Activated CD4-positive, alpha-beta T cell treated with anti-CD3 and anti-CD28 coated beads for 4 hours (primary cell): ENCODE measurements at places on chromosomes 4 and X.

GRCh38 chrX:142831961-142832530 is 193.7 kb upstream of the SPANXN4 start:
- no peak for DNase-seq

- no peak for DNase-seq
Observed at GRCh38 chrX:109281483-109282275, 200.2 kb downstream of the GUCY2F start.

- no peak for DNase-seq
Observed at GRCh38 chr4:155624478-155624877, 42.2 kb upstream of the GUCY1A1 start.

- DNase-seq, result no peak
Observed at GRCh38 chrX:133646719-133647116, 231.4 kb upstream of the GPC4 start.

GRCh38 chr4:20666012-20666860 is 34.0 kb upstream of the PACRGL start:
- DNase-seq, result no peak

DNA sequence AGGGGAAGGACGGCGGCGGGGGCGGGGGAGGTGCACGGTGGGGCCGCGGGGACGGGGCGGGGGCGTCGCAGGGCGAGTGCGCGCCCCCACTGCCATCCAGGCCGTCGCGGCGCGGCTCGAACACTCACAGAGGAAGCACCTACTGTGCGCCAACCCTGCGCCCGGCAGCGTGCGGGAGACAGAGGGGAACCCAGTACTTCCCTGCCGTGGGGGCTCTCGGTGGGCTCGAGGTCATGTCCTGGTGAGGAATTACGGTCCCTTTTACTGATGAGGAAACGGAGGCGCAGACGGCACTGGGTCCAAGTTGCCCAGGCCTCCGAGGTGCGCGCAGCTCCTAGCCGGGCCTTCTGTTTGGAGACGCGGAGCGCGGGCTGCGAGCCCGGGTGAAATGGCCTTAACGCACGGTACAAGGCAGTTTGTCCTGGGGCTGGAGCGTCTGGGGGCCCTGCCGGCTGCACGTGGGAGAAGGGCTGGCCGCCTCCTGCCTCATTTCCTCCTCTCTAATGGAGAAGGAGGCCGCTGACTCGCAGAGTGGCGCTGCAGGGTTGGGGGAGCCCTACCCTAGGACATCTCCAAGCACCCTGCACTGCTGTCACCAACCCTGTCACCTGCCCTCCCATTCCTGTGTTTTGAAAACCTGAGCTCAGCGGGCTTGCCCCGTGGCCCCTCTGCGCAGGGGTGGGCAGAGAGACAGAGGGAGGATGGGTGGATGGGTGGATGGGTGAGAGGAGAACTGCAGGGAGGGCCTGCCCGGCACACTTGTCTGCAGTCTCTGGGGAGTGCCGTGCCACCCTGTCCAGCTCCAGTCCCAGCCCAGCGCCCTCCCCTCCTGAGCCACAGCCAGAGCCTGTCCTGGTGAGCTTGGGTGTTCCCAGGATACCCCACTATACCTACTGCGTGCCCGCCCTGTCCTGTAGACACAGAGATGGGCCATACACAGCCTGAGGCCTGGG is 106.0 kb downstream of the ADRA2C start:
- no peak for DNase-seq

DNA sequence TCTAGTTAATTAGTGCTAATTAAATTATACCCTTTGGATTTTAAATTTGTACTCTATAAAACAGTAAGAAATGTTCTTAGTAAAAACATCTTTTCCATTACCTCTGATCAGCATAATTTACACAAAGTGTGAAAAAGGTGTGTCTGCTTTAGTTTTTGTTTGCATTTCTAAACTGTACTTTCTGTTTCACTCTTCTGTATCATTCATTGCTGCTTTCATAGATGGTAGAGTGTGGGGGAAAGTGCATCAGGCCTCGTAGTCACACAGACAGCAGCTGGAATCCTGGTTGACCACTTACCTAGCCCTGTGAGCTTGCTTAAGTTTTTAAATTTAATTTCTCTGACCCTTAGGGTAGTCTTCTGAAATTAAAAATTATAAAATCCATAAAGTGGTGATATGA is 275.4 kb upstream of the PITX2 start:
- no peak for DNase-seq

DNA sequence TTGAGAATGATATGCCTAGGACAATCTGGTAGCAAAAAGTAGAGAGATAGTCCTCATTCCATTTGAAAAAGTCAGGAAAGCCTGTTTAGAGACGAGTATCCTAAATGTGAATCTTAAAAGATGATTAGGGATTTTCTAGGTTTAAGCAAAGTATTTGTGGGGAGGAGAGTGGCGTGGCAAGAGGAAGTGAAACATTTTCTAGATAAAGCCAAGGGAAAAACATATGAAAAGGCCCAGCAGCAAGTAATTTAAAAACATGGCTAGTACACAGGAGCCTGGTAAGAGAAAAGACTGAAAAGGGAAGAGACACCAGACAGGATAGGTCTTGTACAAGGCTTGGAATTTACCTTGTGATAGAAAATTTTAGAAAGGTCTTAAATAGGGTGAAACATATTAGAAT is 45.9 kb downstream of the CORIN start:
- DNase-seq, result no peak

- no peak for DNase-seq
Observed at GRCh38 chr4:37447886-37448285, 203.3 kb downstream of the NWD2 start.

- DNase-seq, result no peak
Observed at GRCh38 chr4:180900781-180901180, 1342.4 kb upstream of the TENM3 start.

- no peak for DNase-seq
Observed at GRCh38 chrX:72554448-72555140, 18.0 kb downstream of the HDAC8 start.

GRCh38 chr4:30839583-30840520 is 119.7 kb downstream of the PCDH7 start:
- DNase-seq, result no peak

GRCh38 chr4:163540977-163541376 is 46.5 kb downstream of the TMA16 start:
- no peak for DNase-seq

DNA sequence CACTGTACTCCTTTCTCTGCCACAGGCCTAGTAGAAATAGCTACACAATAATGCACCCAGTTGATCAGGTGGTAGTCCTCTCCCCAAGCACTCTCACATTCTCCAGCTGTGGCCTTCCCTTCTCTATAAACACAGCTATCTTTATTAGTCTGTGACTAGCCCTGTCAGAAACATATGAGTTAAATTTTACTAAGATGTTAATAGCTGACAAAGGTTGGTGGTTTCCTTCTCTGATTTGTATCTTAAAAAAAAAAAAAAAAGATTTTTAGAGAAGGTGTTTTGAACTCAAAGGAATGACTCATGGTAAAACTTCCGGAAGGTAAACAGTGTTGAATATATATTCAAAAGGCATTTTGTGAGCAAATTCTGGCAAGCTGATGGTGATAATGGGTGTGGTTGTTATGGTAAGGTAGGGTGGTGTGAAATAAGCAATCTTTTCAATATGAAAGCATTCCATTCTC is 327.4 kb downstream of the PPP3CA start:
- DNase-seq, result peak; percentile 18

DNA sequence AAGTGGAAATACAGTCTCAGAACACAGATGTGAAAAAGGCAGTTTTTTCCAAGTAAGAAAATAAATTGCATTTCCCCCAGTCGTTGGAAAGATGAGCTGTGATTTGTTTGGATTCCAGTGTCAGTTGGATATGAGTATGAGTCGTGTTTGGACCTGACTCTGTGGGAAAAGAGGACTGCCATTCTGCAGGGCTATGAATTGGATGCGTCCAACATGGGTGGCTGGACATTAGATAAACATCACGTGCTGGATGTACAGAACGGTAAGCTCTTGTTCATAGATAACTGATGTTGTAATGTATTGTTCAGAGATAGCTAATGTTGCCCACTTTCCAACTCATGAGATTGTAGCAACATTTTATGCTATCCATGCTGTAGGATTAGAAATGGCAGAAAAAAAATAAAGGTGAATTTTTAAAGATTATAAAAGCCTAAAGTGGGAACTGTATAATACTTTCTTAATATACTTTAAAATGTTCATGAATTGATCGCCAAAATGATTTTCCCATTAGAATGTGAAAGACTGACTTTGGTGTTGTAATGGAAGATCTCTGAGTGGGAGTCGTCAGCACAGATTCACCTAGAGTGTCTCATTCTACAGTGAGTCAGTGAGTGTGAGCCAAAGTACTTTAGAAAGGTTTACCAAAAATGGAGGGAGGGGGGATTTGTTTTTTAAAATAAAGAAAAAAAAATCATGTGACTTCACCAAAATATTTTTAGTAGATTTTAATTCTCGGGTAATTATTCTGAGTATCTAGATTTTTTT is 178.7 kb downstream of the DCTD start:
- DNase-seq, result no peak

GRCh38 chr4:61507091-61507490 is 307.0 kb downstream of the ADGRL3 start:
- DNase-seq, result no peak

DNA sequence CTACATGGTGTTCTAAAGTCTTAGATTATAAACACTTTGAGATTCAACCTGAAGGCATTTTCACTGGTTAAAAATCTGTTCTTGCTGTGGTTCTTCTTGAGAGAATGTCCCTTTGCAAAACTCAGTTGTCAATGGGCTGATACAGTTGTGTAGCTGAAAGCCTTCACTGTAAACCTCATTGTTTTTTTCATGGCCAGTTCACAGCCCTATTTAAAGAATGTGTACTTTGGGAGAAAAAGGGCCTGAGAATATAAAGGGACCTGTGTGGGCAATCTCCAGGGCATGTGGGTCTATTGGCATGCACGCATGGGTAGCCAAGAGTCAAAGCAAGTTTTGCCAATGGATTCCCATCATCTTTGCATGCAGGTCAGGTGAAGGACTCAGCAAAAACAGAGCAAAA is 7.8 kb upstream of the MAP7D3 start:
- DNase-seq, result no peak
